ENCODE measurements at places on chromosomes 1 and 21. TPM values are rescaled to one million over a fixed set of nuclear protein-coding genes. Genes with fewer than 3 reads are reported as not detected.

Gene PTGS2
- total RNA-seq: 14.0 TPM

Gene FCRL6
- total RNA-seq: not detected

Gene OR6N1
- not detected for total RNA-seq

DNA sequence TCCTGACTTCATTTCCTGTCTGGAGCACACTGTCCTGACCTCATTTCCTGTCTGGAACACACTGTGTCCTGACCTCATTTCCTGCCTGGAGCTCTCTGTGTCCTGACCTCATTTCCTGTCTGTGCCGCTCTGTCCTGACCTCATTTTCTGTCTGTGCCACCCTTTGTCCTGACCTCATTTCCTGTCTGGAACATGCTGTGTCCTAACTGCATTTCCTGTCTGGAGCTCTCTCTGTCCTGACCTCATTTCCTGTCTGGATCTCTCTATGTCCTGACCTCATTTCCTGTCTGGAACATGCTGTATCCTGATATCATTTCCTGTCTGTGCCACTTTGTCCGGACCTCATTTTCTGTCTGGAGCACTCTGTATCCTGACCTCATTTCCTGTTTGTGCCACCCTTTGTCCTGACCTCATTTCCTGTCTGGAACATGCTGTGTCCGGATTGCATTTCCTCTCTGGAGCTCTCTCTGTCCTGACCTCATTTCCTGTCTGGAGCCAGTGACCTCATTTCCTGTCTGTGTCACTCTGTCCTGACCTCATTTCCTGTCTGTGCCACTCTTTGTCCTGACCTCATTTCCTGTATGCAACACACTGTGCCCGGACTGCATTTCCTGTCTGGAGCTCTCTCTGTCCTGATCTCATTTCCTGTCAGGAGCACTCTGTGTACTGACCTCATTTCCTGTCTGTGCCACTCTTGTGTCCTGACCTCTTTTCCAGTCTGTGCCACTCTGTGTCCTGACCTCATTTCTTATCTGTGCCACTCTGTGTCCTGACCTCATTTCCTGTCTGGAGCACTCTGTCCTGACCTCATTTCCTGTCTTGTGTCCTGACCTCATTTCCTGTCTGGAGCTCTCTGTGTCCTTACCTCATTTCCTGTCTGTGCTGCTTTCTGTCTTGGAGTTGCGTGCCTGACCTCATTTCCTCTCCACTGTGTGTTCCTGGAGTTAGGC lies 27.6 kb downstream of the SKI start:
- no peak for DNase-seq

GRCh38 chr21:34846601-34847112 lies 177.9 kb downstream of the CLIC6 start:
- no peak for DNase-seq
